Left renal cortex interstitium (tissue), 4 donors: ENCODE measurements at places on chromosomes 6 and 20.

DNA sequence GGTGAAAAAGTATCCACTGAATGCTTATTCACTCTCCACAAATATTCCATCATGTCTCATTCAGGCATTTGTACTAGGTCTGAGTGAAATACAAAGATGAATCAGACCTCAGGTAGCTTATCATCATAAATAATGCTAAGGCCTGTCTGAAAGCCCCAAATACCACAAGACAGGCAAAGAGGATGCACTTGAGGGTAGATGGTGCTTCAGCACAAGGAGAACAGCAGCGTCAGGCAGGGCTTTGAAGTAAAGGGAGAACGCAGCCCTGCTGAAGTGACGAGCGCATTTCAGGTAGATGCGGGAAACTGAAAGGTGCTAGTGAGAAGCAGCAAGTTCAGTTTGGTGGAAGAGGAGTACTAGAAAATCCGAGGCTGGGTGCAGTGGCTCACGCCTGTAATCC lies 38.7 kb downstream of the MAP3K5 start:
- DNase-seq, result no peak

- no peak for DNase-seq
Measured at GRCh38 chr6:111718990-111719389, 113.3 kb upstream of the TRAF3IP2 start.

DNA sequence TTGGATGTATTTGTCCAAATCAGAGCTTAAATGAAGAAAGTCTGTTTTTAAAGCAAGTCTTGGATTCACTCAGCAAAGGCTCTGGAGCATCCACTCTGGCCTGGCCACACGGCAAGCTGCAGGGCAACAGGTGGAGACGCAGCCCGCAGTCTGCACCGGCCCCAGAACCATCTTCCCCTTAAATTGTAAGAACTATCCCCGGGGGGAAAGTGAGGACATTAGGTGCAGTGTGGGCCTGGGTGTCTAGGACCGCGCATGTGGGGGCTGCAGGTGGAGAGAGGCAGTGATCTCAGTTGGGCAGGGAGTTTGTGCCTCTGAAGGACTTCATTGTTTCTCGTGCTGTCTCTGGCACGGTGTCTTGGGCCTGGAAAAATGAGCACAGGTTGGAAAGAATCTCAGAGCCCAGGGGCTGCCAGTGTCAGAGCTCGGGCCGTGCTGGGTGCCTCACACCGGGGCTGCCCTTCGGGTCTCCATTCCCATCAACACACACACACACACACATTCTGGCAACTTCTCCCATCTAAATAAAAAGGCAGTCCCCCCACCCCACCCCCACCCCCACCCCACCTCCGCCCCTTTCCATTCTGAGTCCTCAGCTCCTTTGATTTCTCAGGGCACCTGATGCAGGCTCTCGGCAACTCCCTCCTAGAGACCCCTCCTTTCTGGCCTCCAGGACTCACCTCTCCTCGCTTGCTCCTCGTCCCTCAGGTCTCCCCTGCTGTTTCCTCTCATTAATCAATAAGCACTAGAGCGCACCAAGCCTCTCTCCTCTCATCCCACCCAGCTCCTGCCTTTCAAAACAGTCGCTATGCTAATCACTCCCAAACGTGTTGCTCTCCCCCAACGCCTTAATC lies 48.4 kb downstream of the FOXF2 start:
- DNase-seq, result no peak

GRCh38 chr6:130674604-130675003 lies 152.6 kb upstream of the SMLR1 start:
- no peak for DNase-seq

GRCh38 chr20:46358346-46359058 lies 47.9 kb downstream of the ELMO2 start:
- no peak for DNase-seq

DNA sequence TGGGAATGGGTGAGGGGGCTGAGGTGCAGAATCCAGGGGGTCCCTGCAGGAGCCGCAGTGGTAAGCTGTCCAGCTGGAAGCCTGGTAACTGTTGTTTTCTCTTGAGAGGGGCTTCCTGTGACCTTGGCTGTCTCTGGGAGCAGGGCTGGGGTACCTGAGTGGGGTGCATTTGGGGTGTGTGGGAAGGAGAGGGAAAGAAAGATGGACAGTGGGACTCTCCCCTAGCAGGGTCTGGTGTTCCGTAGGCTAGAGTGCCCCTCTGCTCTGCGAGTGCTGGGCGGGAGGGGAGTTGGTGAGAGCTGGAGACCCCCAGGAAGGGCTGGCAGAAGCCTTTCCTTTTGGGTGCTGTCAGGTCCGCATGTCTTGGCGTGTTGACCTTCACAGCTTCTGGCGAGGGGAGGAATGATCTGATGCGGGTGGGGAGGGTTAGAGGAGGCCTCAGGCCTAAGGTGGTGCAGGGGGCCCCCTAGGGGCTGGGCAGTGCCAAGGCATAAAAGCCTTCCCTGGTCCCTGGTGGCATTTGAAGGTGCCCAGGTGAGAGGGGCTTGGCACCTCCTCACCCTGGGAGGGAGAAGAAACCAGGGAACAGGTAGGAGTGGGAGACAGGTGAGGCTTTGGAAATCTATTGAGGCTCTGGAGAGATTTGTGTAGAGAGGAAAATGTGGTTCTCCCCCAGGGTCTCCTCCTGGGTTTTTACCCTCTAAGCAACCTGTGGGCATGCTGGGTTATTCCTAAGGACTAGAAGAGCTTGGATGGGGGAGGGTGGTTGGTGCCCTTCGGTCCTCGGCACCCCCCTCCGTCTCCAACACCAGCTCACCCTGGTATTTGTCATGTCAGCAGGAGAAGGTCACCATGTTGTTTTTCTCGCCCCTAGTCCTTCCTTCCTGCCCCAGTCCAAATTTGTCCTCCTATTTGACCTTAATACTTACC lies 3.3 kb downstream of the VEGFA start:
- DNase-seq, result no peak

GRCh38 chr6:31172973-31173384 lies 2.5 kb upstream of the POU5F1 start:
- no peak for DNase-seq

- no peak for DNase-seq
Measured at GRCh38 chr20:44711237-44711636, 3.9 kb upstream of the CCN5 start.

DNA sequence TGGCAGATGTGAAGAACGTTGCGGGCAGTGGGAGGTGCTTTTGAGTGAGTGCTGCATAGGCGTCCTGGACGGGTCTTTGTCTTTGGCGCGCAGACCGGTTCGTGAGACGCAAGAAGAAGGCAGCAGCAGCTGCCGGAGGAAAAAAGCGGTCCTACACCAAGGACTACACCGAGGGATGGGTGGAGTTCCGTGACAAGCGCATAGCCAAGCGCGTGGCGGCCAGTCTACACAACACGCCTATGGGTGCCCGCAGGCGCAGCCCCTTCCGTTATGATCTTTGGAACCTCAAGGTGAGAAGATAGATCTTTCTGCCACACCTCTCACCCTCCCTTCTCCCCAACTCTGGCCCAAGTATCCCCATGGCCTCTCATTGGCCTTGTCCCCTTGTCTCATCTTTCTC lies 1.1 kb downstream of the ABT1 start:
- DNase-seq, result no peak

- DNase-seq, result no peak
Measured at GRCh38 chr6:21931641-21932335, 338.2 kb downstream of the SOX4 start.

DNA sequence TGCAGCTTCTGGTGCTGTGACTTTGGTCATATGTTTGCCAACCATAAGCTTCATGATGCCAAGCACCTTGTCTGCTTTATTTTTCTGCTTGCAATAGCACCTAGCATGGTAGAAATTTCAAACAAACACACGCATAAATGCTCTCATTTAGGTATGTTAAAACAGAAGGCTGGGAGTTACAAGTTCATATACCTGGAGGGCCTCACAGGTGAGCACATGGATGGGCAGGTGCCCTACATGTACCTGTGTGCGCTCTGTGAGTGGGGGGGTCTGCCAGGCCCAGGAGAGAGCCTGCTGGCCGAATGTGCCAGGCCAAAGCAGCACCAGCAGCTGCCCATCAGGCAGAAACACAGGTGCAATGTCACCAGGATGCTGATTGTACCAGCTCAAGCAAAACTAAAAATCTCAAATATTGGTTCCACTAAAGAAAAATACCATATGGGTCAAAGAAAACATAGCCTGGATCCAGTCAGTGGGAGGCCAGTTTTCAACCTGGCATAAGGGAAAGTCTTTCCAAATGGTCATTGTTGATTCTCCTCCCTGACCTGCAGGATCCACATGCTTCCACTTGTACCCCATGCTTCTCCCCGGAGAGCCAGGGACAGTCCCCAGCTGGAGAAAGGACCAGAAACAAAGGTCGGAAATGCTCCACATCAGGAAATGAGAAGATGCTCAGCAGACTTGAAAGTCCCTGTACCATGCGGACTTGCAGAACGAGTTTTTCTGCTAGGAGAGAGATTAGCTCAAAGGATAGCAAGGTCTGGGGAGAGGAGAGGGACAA lies 7.2 kb upstream of the PFDN4 start:
- no peak for DNase-seq

DNA sequence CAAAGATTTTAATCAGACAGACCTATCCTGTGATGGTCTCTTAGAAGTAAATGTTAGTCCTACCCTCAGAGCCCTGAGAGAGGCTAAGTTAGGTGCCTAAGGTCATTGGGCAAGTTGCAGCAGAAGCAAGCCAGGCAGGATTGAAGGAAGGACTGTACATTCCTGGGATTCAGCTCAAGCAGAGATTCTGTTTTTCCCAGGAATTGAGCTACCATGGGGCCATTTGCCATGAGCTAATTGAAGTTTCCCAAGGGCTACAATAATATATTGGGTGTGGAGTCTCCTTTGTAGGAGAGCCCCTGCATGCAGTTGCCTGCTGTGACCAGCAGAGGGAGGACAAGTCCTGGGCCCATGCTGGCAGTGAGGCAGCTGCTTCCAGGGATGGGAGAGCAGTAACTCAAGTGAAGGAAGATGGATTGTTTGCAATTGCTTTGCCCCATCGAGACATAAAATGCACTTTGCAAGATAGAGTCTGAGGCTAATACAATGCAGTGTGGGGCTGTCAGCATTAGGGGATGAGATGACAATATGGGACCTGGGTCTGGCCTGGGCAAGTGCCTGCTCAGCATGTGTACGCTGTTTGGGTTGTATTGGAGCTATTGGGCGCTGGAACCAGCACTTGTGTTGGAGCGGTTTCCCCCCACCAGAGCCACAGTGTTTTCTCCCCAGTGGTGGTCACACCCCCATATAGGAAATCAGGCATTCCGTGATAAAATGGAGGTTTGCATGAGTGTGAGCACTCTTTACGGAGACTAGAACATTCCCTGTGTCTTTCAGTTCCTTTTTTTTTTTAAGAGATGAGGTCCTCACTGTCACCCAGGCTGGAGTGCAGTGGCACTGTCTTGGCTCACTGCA lies 27.9 kb downstream of the DNMT3B start:
- peak; percentile 65 for DNase-seq

GRCh38 chr6:124924333-124924759 lies 37.9 kb upstream of the RNF217 start:
- DNase-seq, result no peak

DNA sequence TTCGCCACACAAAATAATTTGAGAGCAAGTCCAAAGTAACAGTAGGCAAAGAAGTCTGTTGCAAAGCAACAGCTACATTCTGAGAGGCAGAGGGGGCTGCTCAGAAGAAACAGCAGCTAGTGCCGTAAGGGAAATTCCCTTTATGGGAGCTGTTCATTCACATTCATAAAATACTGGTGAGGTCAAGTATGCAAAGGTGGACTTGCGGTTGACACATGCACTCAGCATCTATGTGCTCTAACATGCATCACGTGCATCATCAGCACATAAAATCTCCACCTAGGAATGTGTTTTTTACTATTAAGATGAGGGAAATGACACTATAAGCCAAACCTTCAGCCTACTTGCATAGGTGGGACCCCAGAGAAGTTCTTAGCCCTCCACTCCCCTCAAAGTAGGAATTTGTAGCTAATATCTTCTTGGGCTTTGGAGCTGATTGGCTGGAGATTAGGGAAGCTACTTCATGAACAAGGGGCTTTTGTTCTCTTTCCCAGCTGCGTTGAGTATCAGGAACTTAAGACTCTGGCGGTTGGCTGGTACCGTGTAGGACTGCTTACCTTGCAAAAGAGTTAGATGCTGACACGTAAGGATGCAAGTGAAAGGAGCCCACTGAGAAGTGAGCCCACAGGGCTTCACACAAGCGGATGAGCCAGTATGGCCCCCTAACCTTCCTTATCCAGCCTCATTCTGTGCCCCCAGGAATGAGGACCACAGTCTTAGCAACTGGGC lies 12.4 kb downstream of the CST3 start:
- no peak for DNase-seq

DNA sequence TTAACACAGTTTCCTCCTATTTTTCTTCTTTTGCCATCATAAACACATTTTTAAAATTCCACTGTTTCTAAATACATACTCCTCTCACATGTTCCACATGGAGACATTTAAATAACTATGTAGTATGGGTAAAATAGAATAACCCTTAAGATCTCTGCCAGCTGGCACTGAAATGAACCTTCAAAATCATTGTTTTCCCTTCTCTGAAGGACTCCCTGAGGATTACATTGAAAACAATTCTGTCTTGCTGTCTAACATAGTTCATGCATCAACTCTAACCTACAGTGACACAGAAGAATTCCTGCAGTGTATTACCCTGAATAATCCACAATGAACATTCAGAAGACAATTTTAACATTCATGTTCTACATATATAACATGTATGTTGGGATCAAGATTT lies 1361.8 kb upstream of the CITED2 start:
- no peak for DNase-seq

GRCh38 chr20:46775806-46776205 lies 66.4 kb downstream of the SLC2A10 start:
- DNase-seq, result no peak

- DNase-seq, result no peak
Measured at GRCh38 chr20:25237610-25238318, 10.1 kb upstream of the PYGB start.

DNA sequence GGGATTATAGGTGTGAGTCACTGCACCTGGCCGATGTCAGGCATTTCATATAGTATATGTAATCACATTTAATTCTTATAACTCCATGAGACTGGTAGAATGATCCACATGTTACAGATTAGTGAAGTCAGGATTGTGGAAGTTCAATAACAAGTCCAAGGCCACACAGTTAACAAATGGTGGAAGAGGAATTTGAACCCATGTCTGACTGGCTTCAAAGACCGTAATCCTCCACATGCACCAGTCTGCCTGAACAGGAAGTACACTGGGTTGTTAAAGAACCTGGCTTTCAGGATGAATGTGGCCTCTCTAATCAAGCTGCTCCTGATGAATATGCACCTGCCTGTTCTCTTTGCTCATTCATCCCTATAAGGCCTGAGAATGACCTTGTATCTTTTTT lies 122.0 kb upstream of the HDAC2 start:
- DNase-seq, result no peak

DNA sequence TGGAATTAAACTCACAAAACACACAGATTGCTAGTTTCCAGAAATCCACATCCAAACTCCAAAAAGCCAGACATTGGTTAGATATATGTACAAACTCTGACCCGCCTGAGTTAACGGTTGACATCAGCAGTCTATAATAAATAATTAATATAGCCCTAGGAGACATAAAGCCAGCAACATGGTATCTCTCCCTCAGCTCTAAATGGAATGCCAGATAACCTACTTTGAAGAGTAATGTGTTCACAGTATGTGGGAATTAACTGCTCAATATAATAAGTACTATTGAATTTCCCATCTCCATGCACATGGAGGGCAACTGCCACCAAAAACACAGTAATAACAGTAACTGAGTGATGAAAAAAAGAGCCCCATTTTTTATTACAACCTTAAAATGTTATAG lies 383.2 kb downstream of the CD83 start:
- no peak for DNase-seq
